ENCODE measurements at places on chromosomes 7 and 10. TPM values are rescaled to one million over a fixed set of nuclear protein-coding genes. Genes with fewer than 3 reads are reported as not detected.

TEX36 gene
- not detected for polyA plus RNA-seq

GPNMB gene
- 20.8 TPM for polyA plus RNA-seq

GRCh38 chr10:124301736-124302135 lies 117.0 kb downstream of the OAT start:
- DNase-seq = no peak

OR13A1 gene
- not detected for polyA plus RNA-seq

DNA sequence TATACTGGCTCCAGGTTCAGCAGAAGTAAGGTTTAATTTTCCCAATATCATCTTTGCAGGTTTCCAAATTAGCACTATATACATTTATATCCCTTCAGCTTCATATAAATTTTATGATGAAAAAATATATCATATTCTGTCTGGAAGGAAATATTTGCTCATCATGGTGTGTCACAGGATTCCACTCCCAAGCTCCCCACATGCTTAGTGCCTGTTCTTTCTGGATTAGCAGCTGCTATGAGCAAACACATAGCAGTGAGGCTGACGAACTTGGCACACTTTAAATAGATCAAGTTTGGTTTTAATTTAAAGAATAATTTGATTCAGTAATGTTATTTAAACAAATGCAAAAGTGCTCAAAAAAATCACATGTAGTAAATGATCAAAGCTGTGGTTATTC lies 251.9 kb downstream of the AGMO start:
- DNase-seq = no peak
